NCI-H1092 (cell line): ENCODE measurements at places on chromosomes 3 and 15.

DNA sequence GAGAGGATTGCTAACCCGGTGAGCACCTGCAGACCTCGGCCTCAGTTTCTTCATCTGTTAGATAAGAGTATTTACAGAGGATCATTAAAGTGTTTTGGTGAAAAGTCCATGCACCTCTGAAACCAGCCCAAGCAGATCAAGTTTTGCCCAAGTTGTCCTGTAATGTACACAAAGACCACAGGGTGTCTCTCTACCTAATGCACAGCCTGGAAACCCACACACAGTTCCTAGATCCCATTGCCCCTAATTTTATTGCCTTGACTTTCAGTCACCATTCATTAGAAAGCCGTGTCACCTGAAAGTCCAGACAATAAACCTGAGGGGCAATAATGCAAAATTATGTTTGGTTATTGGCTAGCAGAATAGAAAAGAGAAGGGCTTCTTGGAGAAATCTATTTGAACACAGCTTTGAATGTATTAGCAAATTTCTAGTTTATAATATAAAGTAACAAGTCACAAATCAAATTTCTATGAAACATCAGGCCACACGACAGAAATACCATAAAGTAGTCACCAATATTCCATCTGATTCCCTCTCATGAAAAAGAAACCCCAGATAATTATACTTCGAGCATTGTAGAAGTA lies 161.3 kb upstream of the SLC2A2 start:
- peak; percentile 24 for DNase-seq

- DNase-seq: no peak
These were observed 87.2 kb upstream of the TPRG1 start for GRCh38 chr3:189084620-189085019.

DNA sequence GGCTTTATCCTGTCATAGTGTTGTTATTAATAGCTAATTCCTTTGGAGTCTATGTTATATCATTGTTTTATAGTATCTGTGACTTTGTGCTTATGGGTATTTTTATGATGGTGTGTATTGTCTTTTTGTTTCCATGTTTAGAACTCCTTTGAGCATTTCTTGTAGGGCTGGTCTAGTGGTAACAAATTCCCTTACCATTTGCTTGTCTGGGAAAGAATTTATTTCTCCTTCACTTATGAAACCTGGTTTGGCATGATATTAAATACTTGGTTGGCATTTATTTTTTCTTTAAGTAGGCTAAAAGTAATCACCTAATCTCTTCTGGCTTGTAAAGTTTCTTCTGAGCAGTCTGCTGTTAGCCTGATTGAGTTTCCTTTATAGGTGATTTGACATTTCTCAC lies 47.7 kb upstream of the ROBO1 start:
- DNase-seq: no peak

- DNase-seq: no peak
These were observed 10.2 kb downstream of the GAP43 start for GRCh38 chr3:115633467-115633866.

DNA sequence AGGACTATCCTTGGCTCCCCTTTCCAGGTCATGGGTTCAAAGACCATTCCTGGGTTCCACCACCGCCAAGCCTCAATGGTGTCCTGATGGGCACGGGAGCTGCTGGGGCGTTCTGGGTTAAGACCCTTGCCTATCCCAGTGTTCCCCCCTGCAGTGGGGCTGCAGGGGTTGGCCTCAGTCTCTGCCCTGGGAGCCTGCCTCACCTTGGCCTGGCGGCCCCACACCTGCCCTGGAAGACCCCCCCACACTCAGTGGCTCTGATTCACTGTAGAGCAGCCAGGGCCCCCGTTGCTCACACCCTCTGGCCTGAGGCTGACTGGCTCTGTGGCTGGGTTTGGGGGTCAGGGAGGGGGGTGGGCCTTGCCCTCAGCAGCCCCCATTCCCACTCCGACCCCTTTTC lies 22.0 kb downstream of the C15orf39 start:
- DNase-seq: no peak

- DNase-seq: no peak
These were observed 41.5 kb upstream of the MTMR10 start for GRCh38 chr15:31032961-31033371.
